ENCODE measurements at places on chromosomes 7 and 10.
A peak's percentile ranks its signal among the peaks of the same experiment; 100 is the strongest.

- no peak for DNase-seq
Measured at GRCh38 chr7:74059037-74059436, 24.6 kb upstream of the LIMK1 start.

DNA sequence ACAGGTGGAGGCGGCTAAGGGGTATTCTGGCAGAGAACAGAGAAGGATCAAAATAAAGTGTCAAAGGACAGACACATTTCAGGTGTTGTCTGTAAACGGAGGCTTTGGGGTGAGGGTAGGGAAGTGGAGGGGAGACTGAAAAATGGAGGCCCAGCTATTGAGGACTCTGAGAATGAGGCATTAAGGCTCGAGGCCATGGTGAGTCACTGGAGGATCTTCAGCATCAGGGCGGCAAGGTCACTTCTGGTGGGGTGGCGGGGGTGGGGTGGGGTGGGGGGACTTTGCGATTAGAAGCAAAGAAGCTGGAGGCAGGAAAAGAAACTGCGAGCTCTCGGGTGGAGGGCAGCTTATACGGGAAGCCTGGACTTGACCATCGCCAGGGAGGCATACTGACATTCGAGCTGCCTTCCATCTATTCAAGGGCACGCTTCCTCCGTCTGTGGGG lies 58.4 kb upstream of the PCGF5 start:
- peak; percentile 26 for DNase-seq

DNA sequence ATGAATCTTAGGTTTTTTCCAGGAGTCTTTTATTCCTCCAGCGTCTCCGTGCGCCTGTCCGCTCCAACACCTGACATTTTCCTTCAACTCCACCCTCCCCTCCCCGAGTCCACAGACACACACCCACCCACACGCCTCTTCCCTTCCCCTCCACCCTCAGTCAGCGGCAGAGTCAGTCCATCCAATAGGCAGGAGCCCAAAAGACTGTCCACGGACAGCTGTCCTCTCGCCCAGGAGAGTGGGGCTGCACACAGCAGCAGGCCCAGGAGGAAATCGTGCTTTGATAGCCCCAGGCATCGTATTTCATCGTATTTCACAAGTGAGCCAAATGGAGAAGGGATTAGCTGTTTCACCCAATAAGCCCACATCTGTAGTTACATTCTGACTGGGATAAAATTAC lies 285.1 kb downstream of the ZEB1 start:
- no peak for DNase-seq

DNA sequence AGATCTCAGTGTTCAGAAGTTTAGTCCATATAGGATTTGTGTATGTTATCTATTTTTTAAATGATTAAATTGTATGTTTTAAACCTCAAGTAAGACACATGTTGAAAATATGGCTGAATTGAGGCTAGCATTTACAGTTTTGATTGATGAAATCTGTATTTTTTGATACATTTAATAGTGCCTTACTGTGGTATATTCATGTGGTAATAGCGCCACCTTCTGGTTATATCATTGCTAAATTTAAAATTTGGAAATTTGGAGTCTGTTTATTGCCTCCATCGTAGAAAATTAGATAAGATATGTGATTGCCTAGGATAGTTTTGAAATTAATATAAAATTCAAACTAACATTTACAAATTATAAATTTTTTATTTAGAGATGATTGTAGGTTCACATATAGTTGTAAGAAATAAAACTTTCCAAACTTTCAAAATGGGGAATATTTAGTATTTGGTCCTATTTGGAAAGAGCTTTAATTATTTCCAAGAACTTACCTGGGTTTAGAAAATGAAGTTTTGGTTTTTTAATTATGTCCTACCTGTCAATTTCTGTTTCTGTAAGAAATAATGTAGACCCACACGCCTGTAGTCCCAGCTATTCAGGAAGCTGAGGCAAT lies 19.1 kb upstream of the ARMS2 start:
- DNase-seq = no peak

DNA sequence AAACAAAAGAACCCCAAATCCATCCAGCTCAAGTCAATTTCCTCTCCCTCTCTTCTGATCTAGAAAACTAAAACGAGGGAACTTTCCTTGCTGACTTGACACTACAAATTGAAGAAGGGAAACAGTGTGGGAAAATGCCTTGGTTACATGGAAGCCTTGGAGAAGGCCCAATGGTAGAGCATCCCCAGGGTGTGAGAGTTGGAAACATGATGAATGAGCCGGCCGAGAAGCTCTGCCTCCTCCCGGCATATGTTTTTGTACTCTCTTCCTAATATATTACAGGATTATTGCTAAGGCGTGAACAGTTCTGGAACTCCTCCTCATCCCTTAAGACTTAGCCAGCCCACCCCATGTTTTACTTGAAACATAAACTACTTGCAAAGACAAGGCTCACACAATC lies 618.2 kb upstream of the MGMT start:
- no peak for DNase-seq

DNA sequence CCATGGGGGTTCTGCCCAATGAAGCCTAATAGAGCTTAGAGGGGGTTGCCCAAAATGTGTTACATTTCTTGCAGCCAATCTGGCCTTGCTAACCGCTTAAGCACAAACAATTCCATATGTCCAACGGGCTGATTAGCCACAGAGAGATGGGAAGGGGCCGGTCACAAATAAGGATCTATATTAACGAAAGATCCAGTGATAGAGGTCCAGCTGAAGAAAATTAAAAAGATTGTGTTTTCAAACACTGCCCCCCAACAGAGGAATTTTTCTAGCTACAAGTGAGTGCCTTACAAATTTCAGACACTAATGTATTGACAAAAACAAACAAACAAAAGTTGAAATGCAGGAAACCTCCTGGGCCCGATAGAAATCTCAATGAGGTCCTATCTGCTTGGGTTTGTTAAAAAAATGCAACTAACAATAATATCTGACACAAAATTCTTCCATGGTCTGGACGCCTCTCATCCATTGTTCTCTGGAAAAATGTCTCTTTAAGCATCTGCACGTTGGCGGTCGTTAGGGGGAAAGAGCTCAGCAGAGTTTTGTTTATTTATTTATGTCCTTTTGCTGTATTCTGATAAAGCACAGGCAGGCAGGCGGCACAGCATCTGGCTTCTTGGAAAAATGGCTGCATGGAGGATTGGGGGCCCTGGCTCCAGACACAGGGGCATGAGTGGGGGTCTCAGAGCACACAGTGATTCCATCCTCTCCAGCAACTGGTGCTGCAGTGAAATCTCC lies 402.0 kb downstream of the RPS24 start:
- no peak for DNase-seq

- no peak for DNase-seq
Measured at GRCh38 chr7:153193144-153193595, 433.6 kb downstream of the ACTR3B start.

DNA sequence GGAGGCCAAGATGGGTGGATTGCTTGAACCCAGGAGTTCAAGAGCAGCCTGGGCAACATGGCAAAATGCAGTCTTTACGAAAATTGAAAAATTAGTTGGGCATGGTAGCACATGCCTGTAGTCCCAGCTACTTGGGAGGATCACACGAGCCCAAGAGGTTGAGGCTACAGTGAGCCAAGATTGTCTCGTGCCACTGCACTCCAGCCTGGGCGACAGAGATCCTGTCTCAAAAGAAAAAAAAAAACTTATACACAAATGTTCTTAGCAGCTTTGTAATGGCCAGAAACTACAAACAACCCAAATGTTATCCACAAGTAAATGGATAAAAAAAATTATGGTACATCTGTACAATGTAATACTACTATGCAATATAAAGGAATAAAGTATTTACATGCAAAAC lies 12.6 kb downstream of the NT5C2 start:
- no peak for DNase-seq

GRCh38 chr10:91424016-91424415 lies 13.9 kb downstream of the HECTD2 start:
- DNase-seq = no peak

GRCh38 chr10:122499012-122499411 lies 37.7 kb downstream of the HTRA1 start:
- DNase-seq = no peak
